ENCODE measurements at places on chromosomes 11 and 22.

GRCh38 chr22:39556970-39557841, 13.3 kb upstream of the CACNA1I start:
- peak; percentile 46 for DNase-seq

DNA sequence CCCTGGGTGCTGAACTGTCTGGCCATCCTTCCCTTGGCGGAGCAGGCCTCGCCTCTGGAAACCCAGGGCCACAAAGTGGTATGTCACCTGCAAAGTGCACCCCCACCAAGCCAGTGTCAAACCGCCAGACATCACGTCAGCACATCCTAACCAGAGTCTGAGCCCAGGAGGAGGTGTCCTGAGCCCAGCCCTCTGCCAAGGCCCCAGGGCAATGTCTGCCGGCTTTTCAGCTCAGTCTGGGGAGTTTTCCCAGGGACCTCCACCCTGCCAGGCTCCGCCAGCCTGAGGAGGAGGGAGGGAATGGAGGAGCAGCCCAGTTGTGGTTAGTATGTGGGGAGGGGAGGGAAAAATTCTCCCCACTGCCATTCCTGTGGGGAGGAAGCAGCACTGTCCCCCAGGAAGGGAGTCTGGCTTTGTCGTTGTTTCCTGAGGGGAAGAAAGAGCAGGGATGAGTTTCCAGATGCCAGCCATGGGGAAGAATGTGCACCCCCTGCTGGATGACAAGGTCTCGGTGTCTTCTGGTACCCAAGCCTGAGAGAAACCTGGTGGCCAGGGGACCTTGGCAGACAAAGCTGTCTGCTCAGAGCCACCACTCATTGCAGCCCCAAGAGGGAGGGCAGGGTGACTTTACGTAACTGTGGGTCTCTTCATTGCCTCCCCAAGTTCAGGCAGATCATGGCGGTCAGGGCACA, 81.4 kb upstream of the CD82 start:
- DNase-seq = peak; percentile 28

DNA sequence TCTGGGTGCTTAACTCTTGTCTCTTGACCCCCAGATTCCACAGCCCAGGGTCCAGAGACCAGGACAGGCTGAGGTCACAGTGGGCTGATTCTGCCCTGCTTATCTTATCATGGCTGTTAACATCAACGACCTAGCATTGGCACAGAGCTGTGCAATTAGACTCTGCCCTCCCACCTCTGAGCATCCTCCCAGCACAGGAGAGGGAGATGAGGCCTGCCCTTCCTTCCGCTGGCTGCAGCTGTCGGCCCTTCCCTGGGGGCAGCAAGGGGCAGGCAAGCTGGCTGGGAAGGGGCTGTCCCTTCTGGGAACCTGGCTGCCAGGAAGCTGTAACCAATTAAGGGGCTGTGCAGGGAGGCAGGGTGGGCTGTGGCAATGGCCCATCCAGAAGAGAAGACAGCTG, 22.5 kb downstream of the LRRC10B start:
- no peak for DNase-seq

- peak; percentile 93 for DNase-seq
Measured at GRCh38 chr22:46425016-46425415, 89.5 kb downstream of the TRMU start.

DNA sequence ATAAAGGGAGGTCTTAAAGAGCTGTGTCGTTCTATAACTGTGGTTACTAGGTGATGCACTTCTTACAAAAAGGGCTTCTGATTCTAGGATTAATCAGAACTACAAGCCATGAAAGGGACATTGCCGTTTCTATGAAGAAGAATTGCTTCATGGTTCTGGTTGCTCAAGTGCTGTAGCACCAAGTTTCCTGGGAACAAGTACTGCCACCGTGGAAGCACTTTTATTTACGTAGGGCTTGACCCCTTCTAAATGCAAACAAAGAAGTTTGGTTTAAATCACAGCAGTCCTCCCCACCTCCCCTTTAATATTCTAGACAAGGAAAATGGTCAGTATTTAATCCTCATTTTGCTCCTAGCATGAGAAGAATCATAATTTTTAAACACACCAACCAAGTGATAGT, 9.8 kb downstream of the YAP1 start:
- no peak for DNase-seq

GRCh38 chr11:2931420-2931746, 2.2 kb upstream of the PHLDA2 start:
- DNase-seq = no peak

- no peak for DNase-seq
Measured at GRCh38 chr22:35230417-35230816, 26.9 kb upstream of the HMGXB4 start.

DNA sequence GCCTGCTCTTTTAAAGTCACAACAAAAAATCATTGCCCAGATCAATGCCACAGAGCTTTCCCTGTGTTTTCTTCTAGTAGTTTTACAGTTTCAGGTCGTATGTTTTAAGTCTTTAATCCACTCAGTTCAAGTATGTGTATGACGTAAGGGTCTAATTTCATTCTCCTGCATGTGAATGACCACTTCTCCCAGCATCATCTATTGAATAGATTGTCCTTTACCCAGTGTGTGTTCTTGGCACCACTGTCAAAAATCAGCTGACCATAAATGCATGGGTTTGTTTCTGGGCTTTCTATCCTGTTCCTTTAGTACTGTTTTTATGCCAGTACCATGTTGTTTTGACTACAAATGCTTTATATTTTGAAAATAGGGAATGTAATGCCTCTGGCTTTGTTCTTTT, 28.1 kb downstream of the INTS4 start:
- DNase-seq = no peak

- DNase-seq = no peak
Measured at GRCh38 chr22:19325296-19325948, 33.9 kb upstream of the CLTCL1 start.

DNA sequence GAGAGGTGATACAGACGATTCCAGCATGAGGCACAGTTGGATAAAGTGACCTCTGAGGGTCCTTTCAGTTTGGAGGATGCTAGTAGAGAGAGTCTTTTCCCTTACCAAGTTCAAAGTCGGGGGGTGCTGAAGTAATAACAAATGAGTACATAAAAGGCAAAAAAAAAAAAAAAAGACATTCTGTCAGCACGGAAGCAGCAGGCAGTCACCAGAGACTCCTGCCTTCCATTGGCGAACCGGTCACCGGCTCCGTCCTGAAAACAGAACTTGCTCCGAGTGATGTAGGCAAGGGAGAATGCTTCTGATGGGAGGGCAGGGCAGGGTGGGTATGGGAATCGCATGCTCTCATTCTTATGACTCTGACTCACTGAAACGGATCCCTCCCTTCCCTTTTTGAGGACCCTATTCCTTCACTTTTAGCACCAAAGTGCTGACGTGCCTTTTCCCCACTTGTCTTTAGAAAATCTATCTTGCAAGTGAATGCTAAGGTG, 65.9 kb downstream of the PRR5L start:
- DNase-seq = peak; percentile 96

- DNase-seq = no peak
Measured at GRCh38 chr11:18225913-18226312, 10.7 kb downstream of the SAA4 start.

DNA sequence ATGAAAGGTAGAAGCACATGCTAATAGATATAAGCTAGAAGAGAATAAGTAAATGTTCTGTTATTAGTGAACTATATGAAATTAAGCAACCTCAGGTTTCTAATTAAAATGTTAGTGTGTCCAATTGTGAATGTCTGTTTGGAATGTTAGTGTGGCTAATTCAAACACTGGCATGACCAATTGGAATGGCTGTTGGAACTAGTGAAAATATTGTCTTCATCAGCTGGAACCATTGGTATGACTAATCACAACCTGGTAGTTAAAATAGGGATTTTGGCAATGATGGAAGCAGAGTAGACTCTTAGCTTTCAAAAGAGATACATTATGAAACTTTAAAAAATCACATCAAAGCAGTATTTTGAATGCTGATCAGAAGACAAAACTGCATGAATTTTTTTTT, 66.8 kb downstream of the CYB5R2 start:
- no peak for DNase-seq

GRCh38 chr22:38868886-38869381, 3.1 kb downstream of the CBX6 start:
- peak; percentile 89 for DNase-seq

- DNase-seq = no peak
Measured at GRCh38 chr22:32661737-32662586, 139.5 kb upstream of the TIMP3 start.

- DNase-seq = peak; percentile 37
Measured at GRCh38 chr11:59901306-59901705, 22.7 kb downstream of the OOSP3 start.

GRCh38 chr11:101436511-101437142, 147.2 kb downstream of the TRPC6 start:
- peak; percentile 59 for DNase-seq

GRCh38 chr11:84722583-84723108, 904.5 kb downstream of the DLG2 start:
- DNase-seq = no peak

- DNase-seq = peak; percentile 67
Measured at GRCh38 chr22:42865536-42865935, 8.5 kb upstream of the ARFGAP3 start.

- DNase-seq = no peak
Measured at GRCh38 chr11:70504246-70505020, 106.1 kb downstream of the CTTN start.

Data from astrocyte of the hippocampus (primary cell).